ENCODE measurements at places on chromosomes 16 and 17.
A peak's percentile ranks its signal among the peaks of the same experiment; 100 is the strongest.

DNA sequence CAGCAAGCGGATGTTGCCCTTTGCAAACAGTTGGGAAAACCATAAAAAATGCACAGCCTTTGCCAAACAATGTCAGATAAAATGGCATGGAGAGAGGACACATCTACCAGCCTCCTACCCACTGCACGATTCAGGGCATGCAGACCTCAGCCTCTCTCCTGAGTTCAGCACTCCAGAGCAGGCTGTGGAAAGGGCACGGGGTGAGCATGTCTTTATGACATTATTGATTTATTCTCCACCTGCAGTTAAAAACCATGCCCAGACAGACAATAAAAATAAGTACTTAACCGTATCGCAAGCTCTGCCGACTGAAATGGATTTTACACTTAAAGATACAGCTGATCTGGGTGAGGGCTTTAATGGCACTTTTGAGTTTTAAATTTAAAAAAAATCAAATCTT, 127.1 kb downstream of the MAF start:
- no peak for DNase-seq

DNA sequence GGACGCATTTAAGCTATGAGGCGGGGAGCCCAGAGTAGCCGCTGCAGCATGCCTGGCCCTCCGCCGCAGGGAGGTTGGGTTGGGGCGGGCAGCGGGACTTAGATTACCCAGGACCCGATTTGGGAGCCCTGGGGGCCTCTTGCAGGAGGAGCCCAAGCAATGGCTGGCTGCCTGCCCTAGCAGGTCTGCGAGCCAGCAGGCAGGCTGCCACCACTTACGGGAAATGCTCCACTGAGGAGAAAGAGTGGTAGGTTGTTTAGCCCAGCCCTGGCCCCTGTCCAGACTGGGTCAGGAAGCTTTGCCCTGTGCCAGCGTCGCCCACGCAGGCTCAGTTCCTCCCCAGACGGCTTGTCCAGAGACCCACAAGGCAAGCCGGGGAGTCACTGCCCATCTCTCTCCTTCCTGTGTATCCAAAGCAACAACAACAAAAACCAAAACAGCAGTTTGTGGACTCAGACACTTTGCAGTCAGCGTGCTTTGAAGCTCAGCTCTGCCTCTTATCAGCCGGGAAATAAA, 10.3 kb upstream of the TVP23A start:
- DNase-seq: peak; percentile 98

DNA sequence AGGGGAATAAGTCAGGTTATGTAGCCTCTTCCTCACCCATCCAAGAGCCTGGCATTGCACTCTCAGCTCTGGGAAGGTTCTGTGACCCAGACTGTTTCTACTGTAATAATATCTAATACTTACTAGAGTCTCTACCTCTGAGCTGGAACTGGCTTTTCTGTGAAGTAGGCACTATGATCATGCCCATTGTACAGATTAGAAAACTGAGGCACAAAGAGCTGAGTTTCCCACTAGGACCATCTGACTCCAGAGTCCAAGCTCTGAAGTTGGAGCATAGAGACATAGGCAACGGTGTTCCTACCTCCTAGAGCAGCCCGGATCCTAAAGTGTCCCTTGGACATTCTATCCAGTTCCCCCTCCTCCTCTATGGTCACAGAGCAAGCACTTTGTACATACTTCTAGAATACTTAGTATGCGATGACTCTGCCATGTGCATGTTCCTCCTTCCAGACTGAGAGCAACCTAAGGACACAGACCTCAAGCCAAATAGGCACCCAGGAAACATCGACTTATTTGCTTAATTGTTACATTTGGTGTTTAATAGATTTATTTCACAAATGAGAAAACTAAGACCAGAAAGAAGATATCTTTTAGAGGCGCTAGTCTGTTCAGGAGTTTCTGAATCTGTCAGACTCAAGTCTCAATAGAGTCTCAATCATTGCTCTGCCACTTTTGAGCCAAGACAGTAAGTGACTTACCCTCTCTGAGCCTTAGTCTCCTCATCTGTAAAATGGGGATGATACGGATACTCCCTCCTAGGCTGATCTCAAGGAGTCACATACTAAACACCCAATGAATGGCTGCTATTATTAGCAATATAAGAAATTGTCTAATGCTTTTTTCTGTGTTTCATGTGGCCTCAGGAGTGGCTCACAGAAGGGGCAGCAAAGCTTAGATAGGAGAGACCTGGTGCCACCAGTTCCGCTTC, 3.6 kb downstream of the CLEC19A start:
- DNase-seq: no peak

DNA sequence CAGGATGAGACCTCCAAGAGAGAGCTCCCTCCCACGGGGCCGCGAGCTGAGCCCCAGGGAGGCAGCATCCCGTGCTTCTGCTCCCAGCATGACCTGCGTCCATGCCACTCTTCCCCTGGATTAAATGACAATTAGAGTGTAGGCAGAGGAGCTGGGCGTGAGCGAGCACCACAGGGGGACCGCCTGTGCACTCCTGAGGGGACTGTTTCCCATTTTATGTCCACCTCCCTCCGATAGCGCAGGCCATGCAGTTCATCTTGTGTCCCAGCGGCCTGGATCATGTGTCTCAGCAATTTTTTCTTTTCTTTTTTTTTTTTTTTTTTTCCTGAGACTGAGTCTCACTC, 5.8 kb upstream of the IL17C start:
- DNase-seq: no peak

DNA sequence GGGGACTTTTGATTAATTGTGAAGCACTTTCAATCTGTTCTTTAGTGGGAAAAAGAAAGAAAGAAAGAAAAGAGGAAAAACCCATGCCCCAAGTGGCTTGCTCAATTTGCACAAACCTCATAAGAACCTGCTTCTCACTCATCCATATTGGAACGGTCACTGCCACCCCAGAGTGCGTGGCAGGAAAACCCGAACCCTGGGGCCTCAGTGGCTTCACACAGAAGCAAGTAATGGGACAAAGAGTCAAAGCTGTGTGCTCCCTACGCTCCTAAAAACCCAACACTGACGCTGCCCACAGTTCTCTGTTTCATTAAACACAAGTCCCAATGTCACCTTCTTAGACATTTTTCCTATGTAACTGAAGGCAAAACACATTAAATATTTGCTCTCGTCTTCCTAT, 1.2 kb downstream of the SLC6A4 start:
- peak; percentile 62 for DNase-seq

- DNase-seq: no peak
These were observed 31.1 kb upstream of the DNAH17 start for GRCh38 chr17:78608122-78608803.

- DNase-seq: no peak
These were observed 170.4 kb downstream of the ZFHX3 start for GRCh38 chr16:72877374-72878028.

- DNase-seq: no peak
These were observed 12.2 kb upstream of the ZNF594 start for GRCh38 chr17:5203908-5204294.

Measured in coronary artery (tissue), 2 donors.